ENCODE measurements at places on chromosomes 1 and 21. TPM values are rescaled to one million over a fixed set of nuclear protein-coding genes. Genes with fewer than 3 reads are reported as not detected.

MTOR gene
- 30.2 TPM for total RNA-seq

RNU1-4 gene
- total RNA-seq: under 0.01 TPM

APCS gene
- total RNA-seq: not detected

TSTD1 gene
- total RNA-seq: 112 TPM

IL10 gene
- not detected for total RNA-seq

KRTAP11-1 gene
- total RNA-seq: not detected

DEDD gene
- 45.1 TPM for total RNA-seq

GPA33 gene
- not detected for total RNA-seq

LRRC8D gene
- 24.6 TPM for total RNA-seq

SLC5A9 gene
- total RNA-seq: not detected

INAVA gene
- 2.4 TPM for total RNA-seq

OR14I1 gene
- not detected for total RNA-seq

IL20 gene
- not detected for total RNA-seq

OR2L2 gene
- not detected for total RNA-seq

LRRC39 gene
- 0.22 TPM for total RNA-seq

BTF3L4 gene
- total RNA-seq: 46.0 TPM

RHOU gene
- total RNA-seq: 21.5 TPM

CELA2B gene
- not detected for total RNA-seq

KCNH1 gene
- under 0.01 TPM for total RNA-seq

DNAJC28 gene
- total RNA-seq: 2.4 TPM

LAD1 gene
- 33.3 TPM for total RNA-seq

SRGAP2B gene
- total RNA-seq: 144 TPM

LCE2A gene
- 0.79 TPM for total RNA-seq

NAXE gene
- 35.7 TPM for total RNA-seq

LCE1B gene
- not detected for total RNA-seq

AIRE gene
- not detected for total RNA-seq

OR10Z1 gene
- total RNA-seq: not detected

PKLR gene
- under 0.01 TPM for total RNA-seq

SPRR3 gene
- 1.2 TPM for total RNA-seq

CYP4B1 gene
- 2.5 TPM for total RNA-seq
